ENCODE measurements at places on chromosomes 2 and 18.

GRCh38 chr2:137180012-137180411 is 414.7 kb downstream of the THSD7B start:
- no peak for DNase-seq

DNA sequence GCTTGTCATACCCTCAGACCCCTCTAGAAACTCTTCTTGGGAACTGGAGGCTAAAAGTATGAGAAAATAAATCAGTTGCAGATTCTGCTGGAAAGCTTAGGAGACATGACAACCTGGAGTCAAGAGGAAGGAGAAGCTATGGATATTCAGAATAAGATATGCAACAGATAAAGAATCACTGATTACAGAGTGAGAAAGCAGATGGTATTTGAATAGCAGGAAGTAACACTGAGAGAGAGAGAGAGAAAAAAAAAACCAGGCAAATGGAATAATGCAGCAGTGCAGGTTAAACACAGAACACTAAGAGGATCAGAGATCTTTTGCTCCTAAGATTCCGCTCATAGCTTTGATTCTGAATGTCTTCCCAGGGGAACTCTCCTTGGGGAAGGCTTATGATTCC is 1284.1 kb upstream of the NXPH2 start:
- DNase-seq, result no peak

DNA sequence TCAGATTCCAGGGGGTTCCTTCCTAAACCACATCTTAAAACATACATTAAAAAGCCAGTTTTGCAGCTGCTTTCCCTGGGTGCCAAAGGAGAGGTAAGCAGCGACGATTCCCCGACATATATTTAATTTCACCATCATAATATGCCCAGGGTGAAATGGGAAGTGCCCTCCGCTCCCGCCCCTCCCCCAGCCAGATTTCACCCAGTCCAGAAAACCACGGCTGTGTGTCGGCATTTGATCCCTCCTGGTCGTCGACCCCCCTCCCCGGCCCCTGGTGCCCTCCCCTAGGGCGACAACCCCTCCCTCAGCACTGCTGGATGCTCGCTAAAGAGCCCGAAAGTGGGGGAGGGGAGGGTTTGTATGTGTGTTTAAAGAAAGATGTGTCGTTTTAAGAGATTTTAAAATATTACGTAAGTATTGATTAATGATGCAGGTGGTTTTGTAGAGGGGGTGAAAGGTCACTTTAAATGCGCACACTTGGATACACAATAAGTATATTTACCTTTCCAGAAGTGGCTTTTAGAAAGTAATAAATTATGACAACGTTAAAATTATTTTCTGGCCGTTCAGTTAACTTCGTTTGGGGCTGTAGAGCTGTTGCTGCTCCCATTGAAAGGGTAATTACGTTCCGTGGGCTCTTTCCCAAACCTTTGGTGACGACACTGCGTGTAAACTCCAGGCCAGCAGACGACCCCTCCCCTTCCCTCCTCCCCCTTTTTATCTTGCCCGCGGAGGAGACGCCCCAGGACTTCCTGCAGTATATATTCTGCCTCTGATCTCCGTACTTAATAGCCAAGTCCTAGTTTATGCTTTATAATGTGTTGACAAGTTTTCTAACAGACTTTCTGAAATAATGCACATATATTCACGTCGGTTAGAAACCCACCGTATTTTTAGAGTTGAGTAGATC is 3.4 kb upstream of the BCL11A start:
- no peak for DNase-seq

DNA sequence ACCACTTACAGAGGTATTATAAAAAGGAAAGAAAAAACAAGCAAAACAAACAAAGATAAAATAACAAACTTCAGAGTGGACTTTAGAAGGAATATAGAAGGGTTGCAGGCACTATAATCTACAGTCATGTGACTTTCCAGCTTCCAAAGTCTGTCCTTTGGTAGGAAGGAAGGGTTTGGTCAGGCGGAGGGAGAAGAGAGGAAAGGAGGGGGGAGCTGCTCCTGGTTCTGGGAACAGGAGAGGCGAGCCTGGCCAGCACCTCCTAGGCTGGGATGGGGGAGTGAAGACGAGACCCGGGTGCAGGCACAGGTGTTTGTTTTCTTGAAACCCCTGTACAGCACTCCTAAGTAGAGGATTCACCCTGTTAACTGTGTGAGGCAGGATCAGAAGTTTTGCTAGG is 53.8 kb upstream of the GATA6 start:
- no peak for DNase-seq

DNA sequence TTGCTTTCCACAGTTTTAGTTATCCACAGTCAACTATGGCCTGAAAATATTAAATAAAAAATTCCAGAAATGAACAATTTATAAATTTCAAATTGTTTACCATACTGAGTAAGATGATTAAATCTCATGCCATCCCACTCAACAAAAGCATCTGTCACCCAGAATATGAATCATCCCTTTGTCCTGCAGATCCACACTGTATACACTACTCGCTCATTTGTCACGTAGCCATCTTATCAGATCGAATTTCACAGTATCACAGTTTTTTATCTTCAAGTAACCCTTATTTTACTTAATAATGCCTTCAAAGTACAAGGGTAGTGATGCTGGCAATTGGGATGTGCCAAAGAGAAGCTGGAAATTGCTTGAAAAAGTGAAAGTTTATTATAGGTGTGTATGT is 291.8 kb upstream of the LRATD1 start:
- DNase-seq, result no peak

- DNase-seq, result no peak
These were observed 68.2 kb downstream of the ASAP2 start for GRCh38 chr2:9274701-9275343.

GRCh38 chr18:3212657-3213056 is 7.1 kb downstream of the MYOM1 start:
- DNase-seq, result no peak

- DNase-seq, result no peak
These were observed 49.3 kb downstream of the ACAA2 start for GRCh38 chr18:49764032-49764431.

- DNase-seq, result no peak
These were observed 445.1 kb upstream of the SPRED2 start for GRCh38 chr2:65877331-65878010.

DNA sequence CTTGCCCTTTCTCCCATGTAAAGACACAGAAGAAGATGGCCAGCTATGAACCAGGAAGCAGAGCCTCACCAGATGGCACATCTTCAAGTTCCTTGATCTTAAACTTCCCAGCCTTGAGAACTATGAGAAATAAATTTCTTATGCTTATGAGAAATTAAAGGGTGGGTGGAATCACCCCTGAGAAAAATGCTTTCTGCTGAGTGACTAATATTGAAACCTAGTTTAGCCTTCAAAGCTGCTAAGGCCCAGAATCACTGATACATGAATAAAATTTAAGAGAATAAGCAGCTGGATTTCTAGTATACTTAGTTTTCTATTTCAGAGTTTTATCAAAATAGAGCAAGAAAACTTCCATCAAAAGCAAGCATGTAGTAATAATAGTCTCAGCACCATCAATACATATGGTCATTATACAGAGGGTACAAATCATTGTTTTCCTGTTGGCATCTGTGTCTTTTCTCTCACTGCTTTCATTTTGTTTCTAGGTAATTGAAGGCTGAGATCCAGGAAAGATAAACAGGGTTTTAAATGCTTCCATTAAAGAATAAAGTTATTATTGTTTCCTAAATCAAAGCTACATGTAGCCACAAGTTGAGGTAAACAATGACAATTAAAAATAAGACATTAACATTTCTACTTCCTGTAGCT is 53.3 kb upstream of the COL5A2 start:
- no peak for DNase-seq

- DNase-seq, result no peak
These were observed 1060.3 kb downstream of the DSC3 start for GRCh38 chr18:29982218-29982617.

DNA sequence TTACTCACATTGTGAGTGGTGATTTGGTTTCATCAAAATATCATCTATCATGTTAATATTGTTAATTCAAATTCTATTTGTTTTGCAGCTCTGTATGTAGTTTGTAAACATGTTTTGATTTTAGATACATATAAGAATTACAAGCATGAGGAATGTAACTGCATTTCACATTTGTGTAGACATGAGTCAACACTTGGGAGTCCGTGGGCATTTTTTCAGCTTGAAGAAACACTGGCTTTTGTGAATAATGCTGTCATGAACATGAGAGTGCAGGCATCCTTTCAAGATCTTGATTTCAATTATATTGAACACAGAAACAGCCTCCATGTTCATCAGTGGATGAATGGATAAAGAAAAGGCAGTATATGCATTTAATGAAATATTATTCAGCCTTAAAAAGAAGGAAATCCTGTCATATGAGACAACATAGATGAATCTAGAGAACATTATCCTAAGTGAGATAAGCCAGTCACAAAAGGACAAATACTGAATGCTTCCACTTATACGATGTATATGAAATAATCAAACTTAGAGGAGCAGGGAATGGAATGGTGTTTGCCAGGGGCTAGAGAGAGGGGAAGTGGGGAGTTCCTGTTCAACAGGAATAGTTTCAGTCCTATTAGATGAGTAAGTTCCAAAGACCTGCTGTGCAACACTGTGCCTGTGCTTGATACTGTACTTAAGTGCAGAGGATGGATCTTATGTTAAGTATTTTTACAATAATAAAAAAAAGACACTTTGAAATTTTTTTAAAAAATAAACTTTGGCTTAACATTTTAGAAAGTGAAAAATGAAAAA is 194.9 kb downstream of the LRATD1 start:
- no peak for DNase-seq

- DNase-seq, result no peak
These were observed 122.5 kb downstream of the HDAC4 start for GRCh38 chr2:239278361-239278760.

- DNase-seq, result no peak
These were observed 48.2 kb upstream of the KDM3A start for GRCh38 chr2:86392873-86393518.

GRCh38 chr2:33268246-33268831 is 208.1 kb upstream of the RASGRP3 start:
- DNase-seq, result no peak

DNA sequence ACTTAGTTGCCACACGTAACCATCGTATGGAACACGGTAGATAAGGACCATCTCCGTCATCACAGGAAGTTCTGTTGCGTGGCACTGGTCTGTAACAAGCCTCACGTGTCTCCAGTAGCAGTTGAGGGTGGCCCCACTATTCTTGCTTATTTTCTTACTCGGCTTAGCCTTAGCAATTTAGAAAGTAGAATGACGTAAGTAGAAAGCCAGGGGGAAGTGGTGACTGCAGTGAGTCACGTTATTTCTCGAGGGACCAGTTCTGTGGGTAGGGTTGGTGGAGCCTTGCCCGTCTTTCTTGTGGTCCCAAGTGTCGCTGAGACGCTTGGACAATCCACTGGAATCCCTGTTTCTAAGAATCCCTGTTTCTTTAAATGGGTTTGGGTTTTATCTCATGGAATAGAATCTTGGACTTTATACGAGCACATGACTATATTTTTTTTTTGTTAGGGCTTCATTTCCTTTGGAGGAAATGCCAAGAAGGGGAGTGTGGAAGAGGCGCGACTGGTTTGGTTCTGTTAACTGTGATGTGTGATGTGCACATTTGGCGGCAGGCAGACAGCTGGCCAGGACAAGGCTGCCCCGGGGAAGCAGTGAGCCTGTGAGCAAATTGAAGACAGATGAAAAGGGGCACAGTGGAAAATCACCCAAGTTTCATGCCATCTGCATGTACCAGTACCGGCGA is 96.2 kb downstream of the CABLES1 start:
- peak; percentile 37 for DNase-seq

- DNase-seq, result no peak
These were observed 115.7 kb downstream of the MYCN start for GRCh38 chr2:16055848-16056580.

DNA sequence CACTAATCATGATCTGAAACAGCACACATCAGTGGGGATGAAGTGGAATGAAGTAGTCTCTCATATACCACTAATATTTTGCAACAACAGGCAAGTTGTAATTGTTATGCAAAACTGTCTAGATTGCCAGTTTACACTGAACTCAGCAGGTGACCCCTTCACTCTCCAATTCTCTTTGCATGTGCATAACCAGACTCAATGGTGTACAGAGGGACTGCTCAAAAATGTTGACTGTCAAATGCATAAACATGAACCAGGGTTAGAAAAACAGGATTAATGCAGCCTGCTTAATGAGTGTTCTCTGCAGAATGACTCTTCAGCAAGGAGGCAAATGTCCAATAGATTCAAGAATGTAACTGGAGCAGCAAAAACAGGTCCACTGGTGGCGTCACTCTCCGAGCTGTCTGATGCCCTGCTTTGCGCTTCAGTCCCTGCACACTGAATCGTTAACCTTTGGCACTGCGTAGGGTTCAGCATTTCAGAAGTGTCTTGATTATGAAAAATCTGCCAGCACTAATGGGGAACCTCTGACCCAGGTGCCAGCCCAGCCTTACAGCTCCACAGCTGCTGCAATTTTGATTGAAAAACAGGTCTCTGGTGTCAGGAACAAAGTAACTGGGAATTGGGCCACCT is 209.3 kb downstream of the TDRD15 start:
- DNase-seq, result no peak

DNA sequence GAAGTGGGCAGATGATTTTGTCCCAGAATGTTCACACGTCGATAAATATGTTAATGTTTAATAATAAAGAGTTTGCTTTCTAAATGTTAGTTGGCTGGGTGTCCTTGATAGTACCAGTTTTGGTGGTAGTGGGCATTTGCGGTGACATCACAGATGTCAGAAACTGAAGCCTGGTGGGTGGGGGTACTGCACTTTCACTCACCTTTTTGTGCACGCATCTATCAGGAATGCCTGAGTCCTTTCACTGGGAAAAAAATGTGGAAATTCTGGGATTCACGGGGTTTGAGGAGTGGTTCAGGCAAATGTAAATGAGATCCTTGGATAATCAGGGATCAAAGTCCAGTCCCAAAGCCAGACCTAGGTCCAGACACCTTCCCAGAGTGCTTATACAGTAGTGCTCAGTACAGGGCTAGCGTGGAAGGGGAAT is 3.2 kb downstream of the EPAS1 start:
- DNase-seq, result no peak

DNA sequence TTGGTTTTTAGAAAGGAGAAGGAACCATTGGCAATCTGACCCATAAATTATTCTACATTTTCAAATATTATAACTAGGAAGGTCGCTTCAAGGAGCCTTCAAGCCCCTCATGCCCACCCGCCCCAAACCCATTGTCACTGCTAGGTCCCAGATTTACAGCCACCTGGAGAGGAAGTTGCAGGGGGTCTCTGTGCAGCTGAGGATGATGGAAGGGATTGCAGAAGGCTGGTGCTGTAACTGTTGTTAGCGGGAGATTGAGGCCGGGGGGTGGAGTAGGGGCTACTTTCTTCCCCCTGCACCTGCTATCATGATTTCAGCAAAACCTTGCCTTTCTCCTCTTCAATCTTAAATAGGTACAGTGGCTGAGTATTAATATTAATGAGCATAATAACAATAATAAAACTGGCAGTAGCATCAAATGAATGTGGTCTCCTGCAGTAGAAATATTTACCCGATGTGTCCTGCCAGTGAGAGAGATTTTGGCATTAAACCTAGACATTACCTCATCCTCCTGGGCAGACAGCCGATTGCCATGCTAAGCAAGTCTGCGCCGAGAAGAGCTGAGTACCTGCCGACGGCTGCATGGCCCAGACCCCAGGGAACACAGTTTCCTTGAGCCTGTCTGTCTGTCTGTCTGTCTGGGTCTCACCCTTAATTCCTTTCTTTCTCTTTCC is 225.4 kb downstream of the FAM210A start:
- DNase-seq, result peak; percentile 72
